Smooth muscle cell of the brain vasculature (primary cell): ENCODE measurements at places on chromosomes 2 and 18.

GRCh38 chr2:30437809-30438548 is 9.1 kb upstream of the LCLAT1 start:
- DNase-seq = no peak

DNA sequence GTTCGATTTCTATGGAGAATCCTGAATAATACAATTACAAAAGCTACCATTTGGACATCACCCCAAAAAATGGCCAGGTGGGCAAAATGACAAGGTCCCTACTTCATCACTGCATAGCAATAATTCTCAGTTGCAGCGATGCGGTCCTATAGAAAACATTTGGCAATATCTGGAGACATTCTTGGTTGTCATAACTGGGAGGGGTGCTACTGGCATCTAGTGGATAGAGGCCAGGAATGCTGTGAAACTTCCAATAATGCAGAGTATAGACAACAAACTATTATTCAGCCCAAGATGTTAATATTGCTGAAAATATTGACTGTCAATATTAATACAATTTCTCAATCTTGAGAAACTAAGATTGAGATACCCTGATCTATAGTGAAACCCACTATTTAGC is 637.8 kb upstream of the PKDCC start:
- DNase-seq = no peak

GRCh38 chr2:47658646-47659320 is 124.2 kb upstream of the MSH6 start:
- DNase-seq = no peak

DNA sequence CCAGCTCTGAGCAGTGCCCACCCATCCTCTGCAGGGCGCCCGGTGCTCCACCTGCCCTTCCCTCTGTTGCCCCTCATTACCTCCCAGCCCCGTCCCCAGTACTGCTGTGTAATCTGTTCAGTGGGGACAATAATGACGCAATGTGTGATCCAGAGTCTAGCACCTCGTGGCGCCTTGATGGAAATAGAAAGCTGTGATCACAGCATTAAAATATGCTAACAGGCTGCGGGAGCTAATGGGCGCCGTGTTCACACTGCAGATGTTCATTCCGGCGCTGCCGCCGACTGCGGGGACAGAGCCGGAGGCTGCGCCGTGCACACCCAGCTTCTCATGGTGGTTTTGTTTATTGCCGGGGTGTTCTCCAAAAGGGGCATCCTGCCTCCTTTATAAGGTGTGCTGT is 235.2 kb downstream of the LDLRAD4 start:
- DNase-seq = no peak

DNA sequence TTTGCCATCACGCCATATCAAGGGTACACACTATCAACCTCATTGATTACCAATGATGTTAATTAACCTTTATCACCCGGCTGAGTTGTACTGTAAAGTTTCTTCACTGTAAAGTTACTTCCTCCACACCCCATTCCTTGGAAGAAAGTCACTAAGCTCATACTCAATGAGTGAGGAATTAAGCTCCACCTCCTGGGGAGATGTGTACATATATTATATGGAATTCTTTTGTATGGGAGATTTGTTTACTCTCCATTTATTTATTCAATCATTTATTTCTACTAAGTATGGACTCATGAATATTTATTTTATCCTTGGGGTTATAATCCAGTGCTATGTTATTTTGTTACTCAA is 56.8 kb downstream of the C2orf74 start:
- DNase-seq = no peak

DNA sequence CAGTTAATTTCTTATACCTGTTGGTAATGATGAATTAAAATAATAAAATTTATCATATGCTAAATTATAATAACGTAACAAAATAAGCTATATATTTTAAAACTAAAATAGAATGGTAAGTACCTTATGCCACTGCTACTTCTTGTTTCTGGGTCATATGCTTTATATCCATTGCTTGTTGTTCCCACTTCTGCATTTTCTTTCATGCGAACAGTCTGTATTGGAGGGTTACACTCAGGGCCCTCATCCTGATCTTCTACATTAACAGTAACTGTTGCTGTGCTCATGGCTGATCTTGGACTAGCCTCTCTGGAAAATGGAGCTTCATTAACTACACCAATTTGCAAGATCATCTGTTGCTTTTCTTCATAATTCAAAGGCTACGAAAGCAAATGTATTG is 22.2 kb downstream of the DSC2 start:
- no peak for DNase-seq

GRCh38 chr2:146214394-146214929 is 1630.4 kb upstream of the ACVR2A start:
- DNase-seq = no peak

- DNase-seq = no peak
Measured at GRCh38 chr18:42530276-42530675, 575.2 kb downstream of the PIK3C3 start.

DNA sequence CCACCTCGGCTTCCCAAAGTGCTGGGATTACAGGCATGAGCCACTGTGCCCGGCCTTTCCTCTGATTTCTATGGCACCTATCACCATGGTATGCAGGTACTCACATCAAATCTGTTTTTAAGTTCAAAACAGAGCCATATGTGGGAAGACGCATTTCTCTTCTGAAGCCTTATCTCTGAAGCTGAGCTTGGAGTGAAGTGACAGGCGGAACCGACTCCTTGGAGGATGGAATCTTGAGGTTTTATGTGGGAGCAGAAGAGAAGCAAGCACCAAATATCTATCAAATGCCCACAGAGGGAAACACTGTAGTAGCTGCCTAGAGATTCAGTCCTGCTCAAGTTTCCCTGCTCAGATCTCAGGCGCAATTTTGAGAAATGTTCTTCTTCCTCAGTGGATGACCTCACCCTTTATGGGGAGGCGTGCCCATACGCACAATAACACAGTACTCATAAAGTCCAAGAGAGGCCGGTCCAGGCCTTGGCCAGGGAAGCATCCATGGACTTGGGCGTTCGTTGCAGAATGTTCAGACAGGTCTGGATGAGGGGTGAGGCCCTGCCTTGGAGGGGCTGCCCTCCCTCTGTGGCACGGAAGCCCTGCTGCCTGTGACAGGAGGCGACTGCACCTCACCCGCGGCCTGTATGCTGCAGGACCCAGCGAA is 67.9 kb downstream of the HNRNPLL start:
- DNase-seq = no peak

GRCh38 chr2:34178482-34178881 is 579.4 kb upstream of the FAM98A start:
- DNase-seq = no peak

DNA sequence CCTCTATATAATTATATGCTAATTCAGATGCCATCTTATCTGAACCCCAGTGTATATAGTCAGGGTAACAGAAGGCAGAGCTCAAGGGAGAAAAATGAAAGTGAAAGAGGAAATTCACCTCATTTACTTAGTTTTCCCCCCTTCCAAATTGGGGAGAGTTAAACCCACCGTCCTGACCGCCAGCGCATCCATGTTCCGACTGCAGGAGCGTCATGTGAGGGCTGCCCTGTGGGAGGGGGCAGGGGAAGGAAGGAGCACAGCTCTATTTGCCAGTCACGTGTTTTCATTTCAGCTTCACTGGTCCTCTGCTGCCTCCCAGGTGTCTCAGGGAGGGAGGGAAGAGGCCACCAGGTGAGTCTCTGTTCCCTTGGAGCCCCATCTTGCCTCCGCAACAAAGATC is 13.2 kb downstream of the CNNM4 start:
- no peak for DNase-seq

DNA sequence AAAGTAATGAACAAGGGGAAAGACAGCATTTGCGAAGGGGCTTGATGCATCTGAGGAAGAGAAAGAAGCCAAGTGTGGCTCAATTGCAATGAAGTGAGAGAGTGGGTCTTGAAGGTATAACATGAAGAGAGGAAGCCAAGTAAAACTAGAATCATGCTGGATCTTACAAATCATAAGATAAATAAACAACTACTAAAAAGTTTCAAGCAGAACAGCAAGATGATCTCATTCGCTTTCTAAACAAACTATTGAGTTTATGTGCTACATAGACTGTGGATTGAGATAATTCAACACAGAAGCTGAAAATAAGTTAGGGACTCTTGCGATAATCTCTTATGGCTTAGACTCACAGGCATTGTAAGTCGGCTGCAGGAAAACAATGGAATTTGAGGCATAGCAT is 1310.5 kb upstream of the NRXN1 start:
- DNase-seq = peak; percentile 18
